ENCODE measurements at places on chromosomes 6 and 20.

- DNase-seq: no peak
Observed at GRCh38 chr6:74554041-74554440, 651.8 kb downstream of the COL12A1 start.

DNA sequence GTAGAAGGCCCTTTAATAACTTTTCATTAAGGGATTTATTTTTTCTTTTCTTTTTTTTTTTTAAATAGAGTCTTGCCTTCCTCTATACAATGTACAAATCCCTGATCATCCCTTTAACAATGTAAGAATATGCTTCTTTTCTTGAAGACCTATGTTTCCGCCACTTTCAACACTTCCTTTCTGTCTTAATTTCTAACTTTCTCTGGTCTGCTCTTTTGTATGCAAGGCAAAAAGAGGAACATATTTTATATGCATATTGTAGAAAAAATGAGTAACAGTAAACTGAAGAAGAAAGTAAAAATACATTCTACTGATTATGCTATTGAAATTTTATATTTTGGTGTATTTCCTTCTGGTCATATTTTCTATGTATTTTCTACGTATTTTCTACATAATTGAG is 484.7 kb downstream of the TFAP2B start:
- DNase-seq: no peak

GRCh38 chr6:120410586-120410985 is 923.7 kb downstream of the TBC1D32 start:
- no peak for DNase-seq

DNA sequence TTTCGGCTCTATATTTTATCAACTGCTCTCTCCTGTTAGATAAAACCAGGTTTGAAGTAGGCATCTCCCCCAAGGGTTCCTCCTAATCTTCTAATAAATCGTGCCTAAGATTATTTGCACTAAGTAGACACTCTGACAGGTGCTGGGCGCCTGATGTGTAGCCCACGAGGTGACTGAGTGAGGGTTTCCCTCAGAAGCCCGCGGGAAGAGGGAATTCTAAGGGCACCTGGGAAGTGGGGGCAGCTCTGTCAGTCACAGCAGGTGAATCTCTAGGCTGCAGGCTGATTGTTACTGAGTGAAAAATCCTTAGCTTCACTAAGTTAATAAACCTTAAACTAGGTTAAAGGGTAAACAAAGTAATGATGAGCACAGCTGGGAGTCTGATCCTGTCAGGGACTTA is 68.2 kb downstream of the PXDC1 start:
- DNase-seq: no peak

DNA sequence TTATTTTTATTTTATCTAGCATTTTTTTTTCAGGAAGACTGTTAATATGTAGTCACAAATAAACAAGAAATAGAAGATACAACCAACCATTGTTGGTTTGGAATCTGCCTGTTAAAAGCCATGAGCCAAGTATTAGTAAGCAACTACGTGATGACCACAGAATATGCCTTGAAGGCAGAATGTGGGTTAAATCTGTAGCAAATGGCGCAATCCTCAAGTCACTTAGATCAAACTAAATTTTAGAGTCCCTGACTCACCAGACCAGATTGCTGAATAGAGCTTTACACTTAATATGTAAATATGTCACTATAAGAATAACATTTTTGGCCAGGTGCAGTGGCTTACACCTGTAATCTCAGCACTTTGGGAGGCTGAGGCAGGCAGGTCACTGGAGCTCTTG is 800.1 kb upstream of the CITED2 start:
- DNase-seq: peak; percentile 95

DNA sequence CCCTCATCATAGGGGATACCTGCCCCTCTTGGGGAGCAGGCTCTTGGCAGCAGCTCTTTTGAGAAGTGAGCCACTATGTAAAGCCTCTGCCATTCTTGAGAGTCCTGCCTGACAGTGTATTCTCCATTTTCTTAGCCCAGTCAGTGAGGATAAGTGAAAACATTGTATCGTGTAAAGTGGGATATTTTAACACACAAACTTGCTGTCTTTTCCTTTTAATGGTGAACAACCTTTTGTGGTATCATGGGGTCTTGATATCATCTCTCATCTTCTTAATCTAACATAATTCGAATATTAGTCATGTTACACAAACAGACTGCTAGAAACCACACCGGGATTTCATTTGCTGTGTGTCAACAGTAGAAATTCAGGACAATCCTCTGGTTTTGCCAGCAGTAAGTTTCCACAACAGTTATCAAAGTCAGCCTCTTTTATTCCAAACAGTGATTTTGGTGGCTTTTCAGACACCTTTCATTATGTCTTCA is 136.2 kb downstream of the HIVEP1 start:
- DNase-seq: peak; percentile 63

DNA sequence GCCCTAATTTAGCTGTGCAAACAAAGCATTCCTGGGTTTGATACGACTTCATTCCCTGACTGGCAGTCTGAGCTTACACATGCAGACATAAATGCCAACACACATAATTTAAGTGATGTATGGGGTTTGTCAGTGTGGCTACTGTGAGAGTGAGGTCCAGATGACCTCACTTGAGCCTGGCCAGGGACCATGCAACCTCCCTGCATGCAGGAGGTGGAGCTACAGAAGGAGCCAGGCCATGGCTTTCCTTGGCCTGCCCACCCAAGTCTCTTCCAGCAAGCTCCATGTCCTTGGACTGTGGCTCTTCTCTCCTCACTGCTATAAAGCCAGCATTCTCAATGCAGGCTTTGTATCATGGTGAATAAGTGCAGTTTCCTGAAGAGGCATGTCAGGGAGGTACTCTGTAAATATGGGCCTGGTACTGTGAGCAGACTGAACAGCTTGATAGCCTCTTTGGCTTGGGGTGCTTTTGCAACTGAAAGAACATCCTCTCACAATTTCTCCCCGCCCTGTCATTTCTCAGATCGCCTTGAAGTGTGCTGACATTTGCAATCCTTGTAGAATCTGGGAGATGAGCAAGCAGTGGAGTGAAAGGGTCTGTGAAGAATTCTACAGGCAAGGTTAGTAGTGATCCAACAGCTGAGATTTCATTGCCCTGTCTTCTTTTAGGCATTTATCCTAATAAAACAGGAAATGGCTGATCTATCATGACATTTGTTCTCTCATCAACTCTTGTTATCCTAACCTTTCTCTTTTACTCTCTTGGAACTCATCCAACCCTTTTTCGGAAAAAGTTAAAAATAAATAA is 69.2 kb downstream of the MTFR2 start:
- DNase-seq: no peak

GRCh38 chr6:15556711-15557110 is 106.1 kb downstream of the DTNBP1 start:
- no peak for DNase-seq

GRCh38 chr6:37365791-37366190 is 12.0 kb downstream of the RNF8 start:
- DNase-seq: no peak

GRCh38 chr6:137224799-137225198 is 5.6 kb upstream of the IFNGR1 start:
- no peak for DNase-seq

DNA sequence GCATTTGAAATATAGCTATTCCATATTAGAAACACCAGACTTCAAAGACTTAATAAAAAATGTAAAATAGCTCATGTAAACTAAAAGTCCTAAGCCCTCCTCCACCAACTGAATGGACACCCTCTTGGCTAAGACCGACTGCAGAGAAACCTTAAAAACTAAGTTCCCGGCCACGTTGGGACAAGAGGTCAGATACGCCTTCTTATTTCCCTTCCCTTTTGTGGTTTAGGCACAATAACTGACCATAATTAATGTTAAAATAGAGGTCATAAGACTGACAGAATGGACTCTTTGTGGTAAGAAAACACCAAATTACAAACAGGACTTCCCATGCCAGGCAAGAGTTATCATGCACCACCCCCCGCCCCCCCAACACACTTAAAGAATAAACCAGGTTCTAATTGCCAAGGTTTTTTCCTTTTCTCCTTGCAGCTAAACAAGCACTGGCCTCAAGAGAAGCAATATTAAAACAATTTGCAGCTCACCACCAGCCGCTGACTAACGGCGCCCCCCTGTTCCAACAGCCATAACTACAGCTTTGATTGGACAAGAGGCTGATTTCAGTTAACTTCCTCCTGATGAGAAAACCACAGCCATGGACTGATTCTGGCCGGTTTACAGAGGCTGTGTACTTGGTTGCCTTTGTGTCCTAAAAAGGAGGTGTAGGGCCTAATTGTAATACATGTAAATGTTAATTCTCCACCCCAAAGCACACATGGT is 10.7 kb upstream of the LAMP5 start:
- peak; percentile 13 for DNase-seq

DNA sequence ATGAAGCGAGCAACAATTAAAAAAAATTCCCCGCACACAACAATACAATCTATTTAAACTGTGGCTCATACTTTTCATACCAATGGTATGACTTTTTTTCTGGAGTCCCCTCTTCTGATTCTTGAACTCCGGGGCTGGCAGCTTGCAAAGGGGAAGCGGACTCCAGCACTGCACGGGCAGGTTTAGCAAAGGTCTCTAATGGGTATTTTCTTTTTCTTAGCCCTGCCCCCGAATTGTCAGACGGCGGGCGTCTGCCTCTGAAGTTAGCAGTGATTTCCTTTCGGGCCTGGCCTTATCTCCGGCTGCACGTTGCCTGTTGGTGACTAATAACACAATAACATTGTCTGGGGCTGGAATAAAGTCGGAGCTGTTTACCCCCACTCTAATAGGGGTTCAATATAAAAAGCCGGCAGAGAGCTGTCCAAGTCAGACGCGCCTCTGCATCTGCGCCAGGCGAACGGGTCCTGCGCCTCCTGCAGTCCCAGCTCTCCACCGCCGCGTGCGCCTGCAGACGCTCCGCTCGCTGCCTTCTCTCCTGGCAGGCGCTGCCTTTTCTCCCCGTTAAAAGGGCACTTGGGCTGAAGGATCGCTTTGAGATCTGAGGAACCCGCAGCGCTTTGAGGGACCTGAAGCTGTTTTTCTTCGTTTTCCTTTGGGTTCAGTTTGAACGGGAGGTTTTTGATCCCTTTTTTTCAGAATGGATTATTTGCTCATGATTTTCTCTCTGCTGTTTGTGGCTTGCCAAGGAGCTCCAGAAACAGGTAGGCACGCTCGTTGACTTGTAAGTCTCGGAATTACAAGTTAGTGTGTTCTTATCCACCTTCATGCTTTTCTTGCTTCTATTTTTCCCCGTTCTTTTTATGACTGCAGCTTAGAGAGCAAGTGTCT is at the start of gene EDN1:
TSS of gene EDN1 (plus strand) at position 429 of the 888 bp plus-strand sequence. CDS start at position 698, 269 bp downstream.
- DNase-seq: peak; percentile 79

DNA sequence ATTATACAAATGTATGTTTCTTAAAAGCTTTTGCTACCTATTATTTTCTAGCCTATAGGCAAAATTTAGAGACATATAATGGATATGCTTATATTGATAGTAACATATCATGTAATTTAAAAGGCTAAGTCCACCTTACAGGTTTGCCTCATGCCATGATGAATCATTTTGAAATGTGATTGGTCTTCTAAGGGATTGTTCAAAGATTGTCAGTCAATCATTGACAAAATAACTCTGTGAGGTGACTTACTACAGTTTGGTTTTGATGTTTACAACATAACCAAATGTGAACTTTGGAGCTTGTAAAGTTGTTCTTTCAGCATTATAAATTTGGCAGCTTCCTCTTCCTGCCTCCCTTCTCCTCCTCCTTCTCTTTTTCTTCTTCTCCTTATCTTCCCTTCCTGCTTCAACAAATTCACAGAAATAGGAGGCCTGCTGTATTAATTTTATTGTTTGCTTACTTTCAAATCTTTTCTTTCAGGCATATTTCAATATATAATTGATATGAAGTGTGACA is 39.7 kb upstream of the ZFP64 start:
- no peak for DNase-seq

DNA sequence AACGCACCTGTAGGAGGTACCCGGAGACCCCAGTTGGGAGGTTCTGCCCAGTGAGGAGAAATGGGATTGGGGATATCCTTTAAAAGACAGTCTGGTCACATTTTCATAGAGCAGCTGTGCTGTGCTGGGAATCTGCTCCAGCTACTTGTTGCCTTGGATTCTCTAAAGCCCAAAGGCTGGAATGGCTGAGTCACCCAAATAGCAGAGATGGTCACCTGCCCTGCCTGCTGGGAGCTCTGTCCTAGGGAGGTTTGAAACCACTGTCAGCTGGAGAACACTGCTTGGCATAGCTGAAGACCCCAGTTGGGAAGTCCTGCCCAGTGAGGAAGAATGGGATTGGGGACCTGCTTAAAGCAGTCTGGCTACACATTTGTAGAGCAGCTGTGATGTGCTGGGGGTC is 34.8 kb upstream of the TFB1M start:
- peak; percentile 11 for DNase-seq

DNA sequence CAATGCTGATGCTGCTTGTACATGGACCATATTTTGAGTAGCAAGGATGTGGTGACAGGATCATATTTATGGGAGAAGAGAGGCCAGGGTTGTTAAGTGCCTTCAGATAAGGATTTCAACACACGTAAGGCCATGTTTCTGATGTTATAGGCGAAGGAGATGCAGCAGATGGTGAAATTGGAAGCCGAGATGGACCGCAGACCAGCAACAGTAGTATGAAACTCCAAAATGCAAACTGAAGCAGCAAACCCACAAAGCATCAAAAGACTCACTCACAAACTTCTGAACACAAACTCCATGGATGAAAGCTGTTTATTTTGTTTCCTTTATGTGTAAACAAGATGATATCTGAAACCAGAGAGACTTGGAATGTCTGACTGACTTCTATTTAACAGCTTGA is 35.6 kb upstream of the LAMP5 start:
- peak; percentile 74 for DNase-seq

DNA sequence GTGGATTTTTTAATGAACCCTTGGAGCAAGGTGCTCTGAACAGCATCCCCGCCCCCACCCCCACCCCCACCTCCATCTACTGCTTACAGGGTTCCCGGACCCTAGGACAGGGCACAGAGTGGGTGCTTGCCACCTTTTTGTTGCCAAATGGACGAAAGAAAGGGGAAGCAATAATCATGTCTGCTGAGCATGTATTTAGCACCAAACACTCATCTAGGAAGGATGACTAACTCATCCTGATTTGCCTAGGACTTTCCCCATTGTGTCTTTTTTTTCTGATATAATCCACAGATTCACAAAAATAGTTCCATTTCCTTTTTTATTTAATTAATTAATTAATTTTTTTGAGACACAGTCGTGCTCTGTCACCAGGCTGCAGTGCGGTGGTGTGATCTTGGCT is 1.2 kb upstream of the PLTP start:
- DNase-seq: no peak
